ENCODE measurements at places on chromosomes 16 and 17.

- no peak for DNase-seq
These were observed 33.9 kb downstream of the PDIA2 start for GRCh38 chr16:316741-317464.

GRCh38 chr16:71687861-71688260 lies 36.6 kb downstream of the PHLPP2 start:
- DNase-seq: no peak

GRCh38 chr17:61400717-61401388 lies 1.2 kb downstream of the TBX2 start:
- DNase-seq: no peak

DNA sequence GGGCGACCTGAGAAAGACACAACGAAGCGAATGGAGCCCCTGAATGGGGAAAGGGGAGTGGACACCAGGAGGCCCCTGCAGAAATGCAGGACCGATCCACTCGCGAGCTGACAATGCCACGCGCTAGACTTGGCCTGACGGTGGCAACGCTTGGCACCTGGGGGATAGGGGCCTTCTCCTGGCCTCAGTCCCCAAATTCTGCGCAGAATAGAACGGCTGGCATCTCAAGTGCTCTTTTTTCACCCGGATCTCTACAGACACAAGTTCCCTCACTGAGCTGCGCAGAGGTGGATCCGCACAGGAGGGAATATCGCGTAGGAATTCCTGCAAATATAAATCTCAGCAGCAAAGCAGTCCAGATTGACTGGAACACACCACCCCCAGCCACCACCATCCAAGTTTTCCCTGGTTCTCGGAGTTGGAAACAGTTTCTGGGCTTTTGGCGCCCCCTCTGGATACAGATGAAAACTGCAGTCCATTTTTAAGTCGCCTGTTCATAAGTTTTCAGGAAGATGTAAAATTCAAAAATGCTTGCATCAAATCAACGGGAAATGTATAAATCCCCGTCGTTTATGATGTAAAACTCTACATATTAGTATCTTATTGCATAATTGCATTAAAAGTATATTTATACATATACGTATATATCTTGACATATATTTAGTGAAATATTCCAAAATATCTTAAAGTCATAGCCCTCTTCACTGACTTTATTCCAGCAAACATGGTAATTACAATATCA lies 2.3 kb upstream of the SOX9 start:
- no peak for DNase-seq

GRCh38 chr16:14198012-14198411 lies 126.9 kb downstream of the MRTFB start:
- no peak for DNase-seq

- DNase-seq: no peak
These were observed 9.2 kb downstream of the STAT3 start for GRCh38 chr17:42378959-42379594.

DNA sequence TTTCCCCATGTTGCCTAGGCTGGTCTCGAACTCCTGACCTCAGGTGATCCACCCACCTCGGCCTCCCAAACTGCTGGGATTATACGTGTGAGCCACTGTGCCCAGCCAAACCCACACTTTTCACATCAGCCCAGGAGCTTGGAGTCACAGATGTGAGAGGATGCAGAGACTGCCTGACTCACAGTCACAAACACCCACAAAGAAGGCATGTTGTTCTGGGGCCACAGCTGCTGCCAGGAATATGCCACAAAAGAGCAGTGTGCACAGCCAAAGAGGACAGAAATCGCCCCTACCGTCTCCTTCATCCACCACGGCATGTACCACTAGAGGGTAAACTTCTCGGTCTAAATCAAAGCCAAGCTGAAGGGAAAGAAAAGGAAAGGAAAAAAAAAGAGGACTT lies 25.1 kb upstream of the FOXJ1 start:
- DNase-seq: no peak

DNA sequence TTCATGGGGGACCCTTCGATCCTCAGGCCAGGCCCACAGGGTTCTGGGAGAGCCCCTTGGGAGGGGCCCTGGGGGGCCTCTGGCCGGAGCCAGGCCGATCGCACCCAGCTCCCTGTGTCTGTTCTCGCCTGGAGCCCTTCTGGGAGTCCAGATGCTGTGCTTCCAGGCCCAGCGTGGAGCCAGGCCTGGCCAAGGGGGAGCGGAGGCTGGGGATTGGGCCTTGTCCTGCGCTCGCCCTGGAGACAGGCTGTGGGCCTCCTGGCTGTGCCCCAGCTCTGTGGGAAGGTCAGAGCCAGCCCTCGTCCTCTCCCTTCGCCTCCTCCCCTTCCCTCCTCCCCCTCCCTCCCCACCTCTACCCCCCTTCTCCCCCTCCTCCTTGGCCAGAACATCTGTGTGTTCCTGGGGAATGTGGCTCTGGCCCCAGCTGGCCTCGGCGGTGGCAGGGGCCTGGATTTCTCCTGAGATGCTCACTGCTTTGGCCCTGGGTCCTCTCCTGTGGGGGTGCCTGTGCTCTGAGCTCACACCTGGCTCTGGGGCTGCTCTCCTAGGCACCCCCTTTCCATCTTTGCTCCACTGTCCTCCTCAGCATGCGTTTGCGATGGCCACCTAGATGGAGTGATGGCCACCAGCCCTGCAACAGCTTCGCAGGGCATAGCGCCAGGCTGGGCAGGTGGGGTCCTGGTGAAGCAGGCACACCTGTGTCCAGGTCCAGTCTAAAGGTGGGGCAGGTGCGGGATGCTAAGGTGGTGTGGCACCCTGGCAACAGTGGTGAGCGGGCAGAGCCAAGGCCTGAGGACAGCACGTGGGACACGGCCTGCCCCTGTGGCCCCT lies 90.6 kb upstream of the CIBAR2 start:
- no peak for DNase-seq

DNA sequence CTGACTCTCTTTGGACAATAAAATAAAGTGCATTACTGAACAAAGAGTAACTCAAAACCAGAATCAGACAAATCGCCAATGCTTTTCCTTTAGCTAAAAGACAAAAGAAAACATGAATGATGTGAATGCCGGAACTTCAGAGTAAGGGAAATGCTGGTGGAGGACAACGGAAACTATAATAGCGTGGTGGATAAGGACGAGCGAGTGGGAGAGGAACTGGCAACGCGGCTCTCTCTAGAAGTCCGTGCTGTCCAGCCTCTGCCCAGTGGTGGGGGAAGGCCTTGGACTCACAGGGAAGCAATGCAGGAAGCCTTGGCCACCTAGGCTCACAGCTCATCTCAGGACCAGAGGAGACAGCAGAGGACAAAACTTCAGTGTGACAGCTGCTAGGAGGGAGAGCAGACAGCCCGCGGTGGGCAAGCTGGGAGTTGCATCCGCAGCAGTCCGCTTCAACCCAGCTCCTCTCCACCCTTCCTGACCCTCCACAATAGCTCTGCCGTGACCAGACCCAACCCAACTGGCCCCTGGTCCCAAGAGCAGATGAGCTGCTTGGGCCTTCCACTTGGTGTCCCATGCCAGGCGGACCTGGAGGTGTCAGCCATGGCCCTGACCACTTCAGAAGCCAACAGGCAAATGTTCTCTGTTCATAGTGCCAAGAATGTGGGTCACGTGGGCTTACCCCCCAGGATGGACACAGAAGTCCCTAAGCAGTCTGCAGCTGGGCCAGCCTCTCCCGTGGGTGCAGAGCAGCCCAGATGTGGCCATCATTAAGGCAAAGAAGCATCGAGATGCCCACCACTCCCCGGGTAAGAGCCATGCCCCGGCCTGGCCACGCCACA lies 5.3 kb upstream of the FAAP100 start:
- DNase-seq: no peak

DNA sequence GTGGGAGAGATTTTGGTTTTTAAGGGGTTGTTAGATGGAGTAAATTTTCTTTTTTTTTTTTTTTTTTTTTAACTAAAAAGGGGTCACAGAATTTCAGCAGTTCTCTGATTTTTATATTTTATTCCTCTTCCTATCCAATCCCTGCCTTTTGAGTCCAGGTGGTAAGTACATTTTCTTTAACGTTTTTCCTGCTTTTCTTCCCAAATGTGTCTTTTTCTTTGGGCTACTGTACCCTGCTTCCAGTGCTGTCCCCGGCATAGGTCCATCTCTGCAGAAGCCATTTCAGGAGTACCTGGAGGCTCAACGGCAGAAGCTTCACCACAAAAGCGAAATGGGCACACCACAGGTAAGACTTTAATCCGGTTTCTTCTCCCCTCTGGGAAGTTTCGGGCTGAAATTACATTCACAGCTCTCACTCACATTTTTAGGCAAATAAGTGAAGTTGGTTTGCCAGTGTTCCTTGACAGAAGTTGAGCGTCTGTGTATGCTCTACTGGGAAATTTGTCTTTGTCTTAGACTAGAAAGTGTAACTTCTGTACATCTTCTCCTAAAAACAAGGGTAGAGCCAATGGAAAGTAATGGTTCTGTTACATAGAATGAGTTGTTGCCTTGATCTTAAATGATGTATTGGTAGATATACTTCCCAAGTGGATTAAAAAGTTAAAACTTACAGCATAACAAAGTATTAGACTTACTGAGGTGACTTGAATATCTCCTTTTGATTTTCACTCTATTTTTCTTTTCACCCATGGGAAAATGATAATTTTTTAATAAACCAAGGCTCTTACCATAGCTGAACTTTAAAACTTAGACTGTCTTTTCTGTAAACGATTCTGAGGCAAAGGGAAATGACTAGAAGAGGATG lies 54.5 kb downstream of the TUBD1 start:
- no peak for DNase-seq

GRCh38 chr16:87854907-87855683 lies 14.2 kb downstream of the SLC7A5 start:
- DNase-seq: no peak

- no peak for DNase-seq
These were observed 805 bp upstream of the ORAI3 start for GRCh38 chr16:30947859-30948666.

DNA sequence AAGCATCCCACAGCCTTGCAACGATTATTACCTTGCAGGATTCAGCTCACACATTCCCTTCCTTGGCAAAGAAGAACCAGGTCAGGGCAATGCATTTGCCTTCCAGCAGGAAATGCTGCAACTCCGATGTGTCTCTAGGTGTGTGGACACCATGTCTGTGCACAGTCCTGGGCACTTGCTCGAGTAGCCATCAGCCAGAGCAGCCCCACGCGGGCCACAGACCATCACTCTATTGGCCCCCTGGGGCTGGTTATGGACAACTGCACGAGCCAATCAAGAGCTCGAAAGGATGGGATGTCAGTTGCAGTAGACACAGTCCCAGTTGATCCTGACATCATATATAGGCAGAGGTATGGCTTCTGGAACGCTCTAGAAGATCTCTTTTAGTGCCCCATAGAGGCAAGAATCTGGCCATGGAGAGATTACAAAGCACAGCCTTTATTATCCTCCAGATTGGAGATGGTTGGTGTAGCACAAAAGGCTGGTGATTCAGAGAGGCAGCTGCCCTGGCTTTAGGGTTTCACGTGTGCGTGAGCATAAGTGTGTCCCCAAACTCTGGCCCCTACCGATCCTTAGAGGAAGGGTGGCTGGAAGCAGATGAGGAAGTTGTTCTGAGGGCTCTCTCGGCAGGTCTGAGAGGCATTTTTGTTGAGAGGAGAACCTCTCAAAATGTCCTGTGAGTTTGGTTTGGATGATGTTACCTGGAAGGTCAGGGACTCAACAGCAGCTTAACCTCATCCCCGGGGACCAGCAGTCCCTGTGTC lies 403.8 kb downstream of the SEC14L1 start:
- no peak for DNase-seq

- no peak for DNase-seq
These were observed 3.2 kb downstream of the CCR7 start for GRCh38 chr17:40561871-40562611.

- DNase-seq: no peak
These were observed 6.6 kb upstream of the GLIS2 start for GRCh38 chr16:4309102-4309832.

- no peak for DNase-seq
These were observed 503.4 kb upstream of the PSMD7 start for GRCh38 chr16:73793260-73793659.

- DNase-seq: no peak
These were observed 25.1 kb upstream of the MMD start for GRCh38 chr17:55446581-55447205.

GRCh38 chr17:57634713-57635465 lies 110.2 kb downstream of the CCDC182 start:
- no peak for DNase-seq

GRCh38 chr17:64449545-64449944 lies 630 bp downstream of the MILR1 start:
- DNase-seq: no peak
